ENCODE measurements at places on chromosomes 4 and X. TPM values are rescaled to one million over a fixed set of nuclear protein-coding genes. Genes with fewer than 3 reads are reported as not detected.
A peak's percentile ranks its signal among the peaks of the same experiment; 100 is the strongest.

GRCh38 chr4:25842229-25842845 lies 20.5 kb downstream of the SEL1L3 start:
- DNase-seq: peak; percentile 36

DNA sequence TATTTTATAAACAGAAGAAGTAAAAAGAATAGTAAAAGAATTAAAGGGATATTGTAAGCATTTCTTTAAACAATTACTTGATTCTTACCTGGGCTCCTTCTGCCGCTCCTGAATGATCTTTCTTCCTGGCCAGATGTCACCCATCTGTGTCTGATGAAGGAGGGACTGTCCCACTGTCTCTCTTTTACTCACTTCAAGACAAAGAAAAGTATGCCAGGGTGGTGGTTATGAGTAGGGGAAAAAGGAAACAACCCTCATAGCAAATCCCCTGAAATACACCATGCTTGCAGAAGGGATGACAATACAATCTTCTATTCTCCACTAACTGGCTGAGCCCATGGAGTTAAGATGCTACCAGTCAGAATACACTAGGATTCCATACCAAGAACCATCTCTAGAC lies 31.1 kb downstream of the SYTL4 start:
- DNase-seq: no peak

GRCh38 chr4:99637174-99637573 lies 20.5 kb downstream of the C4orf54 start:
- no peak for DNase-seq

- no peak for DNase-seq
These were observed 83.4 kb upstream of the KLHL13 start for GRCh38 chrX:118199997-118200396.

IRAK1 gene
- 143 TPM for total RNA-seq

GRCh38 chr4:170323623-170324022 lies 233.9 kb upstream of the AADAT start:
- DNase-seq: no peak

HSFX2 gene
- total RNA-seq: not detected

GRCh38 chrX:124555036-124555595 lies 208.8 kb downstream of the SH2D1A start:
- DNase-seq: no peak

KIT gene
- 19.3 TPM for total RNA-seq

DCAF4L1 gene
- not detected for total RNA-seq

DNA sequence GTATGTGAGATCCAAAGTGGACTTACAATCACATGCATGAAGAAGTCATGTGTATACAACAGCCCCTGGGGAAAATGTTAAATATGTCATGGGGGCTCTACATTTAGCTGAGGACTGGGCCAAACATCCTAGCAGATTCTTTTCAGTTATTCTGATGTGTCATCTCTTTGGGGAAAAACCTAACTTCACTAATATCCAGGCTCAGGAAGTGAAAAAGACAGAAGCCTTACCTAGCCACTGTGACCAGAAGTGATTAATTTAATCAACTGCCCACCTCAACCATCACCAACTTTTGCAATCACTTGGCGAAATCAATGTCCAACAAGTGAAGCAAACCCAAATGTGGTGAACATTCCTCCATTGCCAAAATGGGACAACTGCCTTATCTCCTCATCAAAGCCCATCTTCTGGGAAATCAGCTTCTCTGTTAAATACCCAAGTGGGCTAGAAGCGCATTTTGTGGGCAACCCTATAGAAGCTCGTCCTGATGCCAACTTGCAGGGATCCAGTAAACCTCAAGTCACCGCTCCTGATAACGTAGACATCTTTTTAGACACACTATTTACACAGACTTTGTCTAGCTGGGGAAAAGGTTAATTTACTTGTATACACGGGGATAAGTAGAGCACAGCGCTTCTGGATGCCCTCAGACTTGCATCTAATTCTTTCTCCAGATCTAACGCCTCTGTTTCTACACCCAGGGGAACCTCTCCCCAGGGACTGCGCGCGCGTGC lies 1.4 kb upstream of the HHIP start:
- no peak for DNase-seq

GRCh38 chrX:154464806-154465365 lies 6.8 kb downstream of the PLXNA3 start:
- no peak for DNase-seq

- peak; percentile 38 for DNase-seq
These were observed 98.6 kb upstream of the NR3C2 start for GRCh38 chr4:148540622-148541326.

GRCh38 chrX:96372313-96373046 lies 312.2 kb upstream of the DIAPH2 start:
- DNase-seq: no peak

PDHA2 gene
- not detected for total RNA-seq

GRCh38 chrX:2955838-2956237 lies 26.7 kb upstream of the ARSD start:
- no peak for DNase-seq

NHS gene
- 1.2 TPM for total RNA-seq

GRCh38 chr4:80074651-80075050 lies 1.6 kb upstream of the ANTXR2 start:
- no peak for DNase-seq

DNA sequence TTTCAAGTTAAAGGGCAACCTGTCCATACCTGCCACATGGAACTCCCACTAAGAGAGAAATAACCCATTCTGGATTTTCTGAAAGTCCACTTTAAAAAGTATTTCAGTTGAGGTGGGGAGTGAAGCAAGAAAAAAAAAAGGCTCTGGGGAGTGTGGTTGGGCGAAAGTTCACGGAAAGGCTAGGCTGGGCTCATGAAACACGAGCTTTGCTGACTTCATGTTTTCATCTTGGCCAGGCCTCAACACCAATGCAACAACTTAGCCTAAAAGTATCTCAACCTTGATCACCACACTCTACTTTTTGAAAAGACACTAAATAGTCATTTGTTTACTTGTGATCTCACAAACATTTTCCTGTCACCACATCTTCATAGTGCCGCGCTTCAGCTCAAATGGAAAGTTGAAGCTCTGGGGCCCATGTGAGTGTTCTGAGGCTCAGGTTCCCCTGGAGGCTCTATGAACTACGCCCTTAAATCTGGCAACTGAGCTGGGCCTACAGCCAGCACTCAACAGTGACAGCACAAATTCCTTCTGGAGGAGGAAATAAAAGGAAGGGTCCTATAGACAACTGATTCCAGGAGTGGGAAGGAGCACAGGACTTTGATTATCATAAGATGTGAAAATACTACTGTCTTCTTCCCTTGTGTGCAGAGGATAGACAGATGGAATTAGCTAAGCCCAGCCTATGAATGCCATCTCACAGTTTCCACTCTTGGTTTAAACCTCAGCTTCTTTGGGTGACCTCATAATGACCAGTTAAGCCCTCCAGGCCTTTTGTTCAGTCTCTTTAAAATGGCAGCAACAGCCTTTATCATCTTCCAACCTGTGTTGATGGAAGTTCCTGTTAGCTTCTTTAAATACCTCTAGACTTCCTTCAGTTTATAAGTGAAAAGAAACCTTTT lies 5.1 kb downstream of the CD40LG start:
- no peak for DNase-seq

SSX4 gene
- total RNA-seq: not detected

- peak; percentile 68 for DNase-seq
These were observed 213.4 kb upstream of the LNX1 start for GRCh38 chr4:53804719-53805118.

TRPC3 gene
- 1.1 TPM for total RNA-seq

GRCh38 chr4:82864336-82864979 lies 26.5 kb downstream of the SEC31A start:
- DNase-seq: no peak

DNA sequence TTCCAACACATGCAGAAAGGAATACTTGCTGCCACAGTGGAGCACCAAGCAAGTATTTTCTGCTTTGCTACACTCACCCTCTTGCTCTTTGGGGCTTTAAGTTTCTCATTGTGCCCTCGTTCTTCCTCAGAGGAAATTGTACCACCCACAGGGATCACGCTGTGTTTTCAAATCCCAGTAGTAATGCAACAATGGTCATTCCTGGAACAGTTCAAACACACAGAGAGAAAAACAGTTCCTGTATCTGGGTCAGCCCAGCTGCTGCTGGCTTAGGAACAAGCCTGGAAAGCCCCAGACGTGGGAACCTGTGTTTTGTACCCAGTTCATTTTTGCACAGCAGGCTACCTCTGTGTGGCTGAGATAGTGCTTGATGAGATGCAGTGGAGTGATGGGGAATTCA lies 907.8 kb downstream of the STPG2 start:
- no peak for DNase-seq

CDX4 gene
- not detected for total RNA-seq

GRCh38 chr4:52860361-52860760 lies 1.8 kb upstream of the RASL11B start:
- DNase-seq: no peak

TRIML2 gene
- not detected for total RNA-seq

QRFPR gene
- not detected for total RNA-seq

- no peak for DNase-seq
These were observed 15.6 kb downstream of the LAMTOR3 start for GRCh38 chr4:99878604-99879003.

CACNA1F gene
- 2.8 TPM for total RNA-seq

ZNF595 gene
- total RNA-seq: 7.2 TPM

STOX2 gene
- total RNA-seq: 90.8 TPM

GRCh38 chrX:28189011-28189410 lies 207.8 kb upstream of the DCAF8L1 start:
- no peak for DNase-seq

DNA sequence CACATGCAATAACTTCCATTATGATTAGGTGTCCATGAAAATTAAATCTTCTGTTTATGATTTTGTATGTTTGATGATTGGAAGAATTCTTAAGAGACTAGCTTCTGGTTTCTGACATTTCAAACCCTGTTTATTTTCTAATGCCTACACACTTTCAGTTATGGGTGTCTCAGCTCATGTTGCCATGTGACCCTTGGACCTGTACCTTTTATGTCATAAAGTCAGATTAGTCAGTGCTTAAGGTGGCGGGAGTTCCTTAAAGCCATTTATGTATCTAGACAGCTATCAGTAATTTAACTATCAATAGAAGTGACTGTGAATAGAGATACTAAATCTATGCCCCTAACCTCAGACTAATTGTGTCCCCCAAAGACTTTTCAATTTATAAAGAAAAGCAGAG lies 155.6 kb downstream of the GBA3 start:
- peak; percentile 43 for DNase-seq

SLC6A14 gene
- not detected for total RNA-seq

- no peak for DNase-seq
These were observed 147.1 kb downstream of the FAT4 start for GRCh38 chr4:125461676-125462363.

DNA sequence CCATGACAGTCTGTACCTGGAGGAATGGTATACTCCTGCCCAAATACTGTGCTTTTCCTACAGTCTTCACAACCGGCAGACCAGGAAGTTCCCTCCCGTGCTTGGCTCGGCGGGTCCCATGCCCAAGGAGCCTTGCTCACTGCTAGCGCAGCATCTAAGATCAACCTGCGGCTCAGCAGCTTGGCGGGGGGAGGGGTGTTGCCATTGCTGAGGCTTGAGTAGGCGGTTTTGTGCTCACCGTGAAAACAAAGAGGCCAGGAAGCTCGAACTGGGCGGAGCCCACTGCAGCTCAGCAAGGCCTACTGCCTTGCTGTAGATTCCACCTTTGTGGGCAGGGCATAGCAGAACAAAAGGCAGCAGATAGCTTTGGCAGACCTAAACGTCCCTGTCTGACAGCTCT lies 152.7 kb downstream of the TEX11 start:
- no peak for DNase-seq

DNA sequence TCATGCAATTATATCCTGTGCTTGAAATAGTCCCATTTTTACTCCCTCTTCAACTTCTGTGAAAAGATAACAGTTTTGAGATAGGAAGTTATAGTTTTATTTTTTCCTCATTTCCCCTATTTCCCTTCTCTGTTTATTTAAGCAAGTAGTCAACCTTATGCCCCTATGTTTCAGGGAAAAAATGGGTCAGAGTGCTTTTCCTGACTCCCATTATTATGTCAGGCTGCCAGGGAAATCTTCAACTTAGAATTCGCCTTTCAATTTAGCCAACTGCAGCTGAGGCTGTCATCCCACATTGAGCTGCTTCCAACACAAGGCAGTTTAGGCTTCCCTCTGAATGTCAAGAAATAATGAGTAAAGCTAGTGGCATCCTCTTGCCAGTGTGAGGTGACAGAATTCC lies 42.3 kb downstream of the NXT2 start:
- no peak for DNase-seq
